ENCODE measurements at places on chromosomes 3 and 15.

DNA sequence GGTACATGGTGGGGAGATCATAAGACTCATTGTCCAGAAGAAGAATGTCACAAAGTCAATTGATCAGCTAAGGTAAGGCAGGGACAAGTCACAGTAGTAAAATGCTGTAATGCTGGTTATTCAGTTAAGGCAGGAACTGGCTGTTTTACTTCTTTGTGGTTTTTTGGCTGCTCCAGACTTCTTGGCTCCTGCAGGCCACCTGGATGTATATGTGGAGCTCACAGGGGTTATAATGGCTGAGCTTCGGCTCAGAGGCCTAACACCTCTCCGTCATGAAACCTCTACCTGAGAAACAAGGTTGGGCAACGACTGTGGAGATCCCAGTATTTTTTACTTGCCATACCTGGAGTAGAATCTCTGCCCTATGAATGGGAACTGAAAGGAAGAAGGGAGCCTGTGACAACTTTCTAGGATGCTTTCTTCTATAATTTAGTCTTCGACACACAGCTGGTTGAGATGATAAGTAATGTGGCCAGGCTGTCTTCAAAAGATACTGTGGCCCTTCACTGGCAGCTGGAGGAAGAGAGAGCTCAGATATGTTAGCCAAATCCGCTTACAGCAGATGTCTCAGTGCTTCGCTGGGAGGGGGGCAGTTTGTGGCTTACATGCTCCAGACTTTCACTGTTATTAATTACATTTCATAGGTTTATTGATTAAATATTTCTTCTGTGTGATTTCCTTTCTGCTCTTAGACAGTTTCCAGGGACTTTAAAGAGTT is 887.8 kb downstream of the IGSF11 start:
- DNase-seq, result no peak

GRCh38 chr15:85759376-85759775 is 35.3 kb downstream of the KLHL25 start:
- DNase-seq, result no peak

DNA sequence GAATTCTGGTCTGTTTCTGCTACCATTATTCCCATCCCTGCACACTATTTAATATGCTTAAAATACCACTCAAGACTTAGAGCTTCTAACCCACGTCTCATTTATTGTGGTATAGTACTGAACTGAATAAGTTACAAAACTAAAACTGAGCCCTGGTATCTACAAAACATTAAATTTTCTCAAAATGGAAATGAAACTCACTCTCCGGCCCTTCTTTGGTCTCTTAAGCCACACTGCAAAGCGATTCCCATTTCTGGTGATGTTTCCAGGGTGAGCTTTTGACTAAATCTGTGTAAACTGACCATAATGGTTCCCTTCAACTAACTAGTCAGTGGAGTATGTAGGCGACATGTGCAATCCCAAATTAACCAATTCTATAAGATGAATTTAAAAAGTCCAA is 18.6 kb downstream of the KPNA4 start:
- no peak for DNase-seq

GRCh38 chr15:69628256-69629093 is 175.9 kb downstream of the RPLP1 start:
- no peak for DNase-seq

- DNase-seq, result no peak
Observed at GRCh38 chr3:153404157-153404556, 242.1 kb downstream of the RAP2B start.

DNA sequence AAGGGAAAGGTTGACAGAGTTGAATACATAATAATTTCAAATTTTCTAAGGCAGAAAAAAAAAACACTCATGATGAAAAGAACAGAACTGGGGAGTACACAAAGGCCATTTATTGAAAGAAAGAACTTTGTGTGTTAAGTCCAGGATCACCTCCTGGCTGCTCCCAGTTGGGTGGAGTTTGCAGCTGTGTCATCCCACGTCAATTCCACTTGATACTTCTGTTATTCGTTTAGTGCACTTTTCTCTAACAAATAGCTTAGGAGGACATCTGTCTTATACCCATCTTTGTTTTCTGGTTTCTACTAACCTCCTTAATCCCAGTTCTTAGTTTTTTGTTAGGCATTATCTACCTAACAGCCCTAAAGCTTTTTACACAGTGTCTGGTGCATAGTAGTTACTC is 44.7 kb downstream of the SGO1 start:
- DNase-seq, result no peak

DNA sequence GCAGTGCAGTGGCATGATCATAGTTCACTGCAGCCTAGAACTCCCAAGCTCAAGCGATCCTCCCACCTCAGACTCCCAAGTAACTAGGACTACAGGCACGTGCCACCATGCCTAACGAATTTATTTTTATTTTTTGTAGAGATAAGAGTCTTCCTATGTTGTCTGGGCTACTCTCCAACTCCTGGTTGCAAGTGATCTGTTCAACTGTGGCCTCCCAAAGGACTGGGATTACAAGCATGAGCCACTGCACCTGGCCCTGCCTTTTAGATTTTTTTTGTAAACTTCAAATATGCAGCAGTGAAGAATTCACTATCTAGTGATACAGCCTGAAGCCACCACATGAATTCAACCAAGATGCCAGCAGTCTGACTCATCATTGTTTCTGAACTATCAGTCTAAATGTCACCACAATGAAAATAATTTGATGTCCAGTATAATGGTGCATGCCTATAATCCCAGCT is 32.7 kb downstream of the UBXN7 start:
- peak; percentile 8 for DNase-seq

DNA sequence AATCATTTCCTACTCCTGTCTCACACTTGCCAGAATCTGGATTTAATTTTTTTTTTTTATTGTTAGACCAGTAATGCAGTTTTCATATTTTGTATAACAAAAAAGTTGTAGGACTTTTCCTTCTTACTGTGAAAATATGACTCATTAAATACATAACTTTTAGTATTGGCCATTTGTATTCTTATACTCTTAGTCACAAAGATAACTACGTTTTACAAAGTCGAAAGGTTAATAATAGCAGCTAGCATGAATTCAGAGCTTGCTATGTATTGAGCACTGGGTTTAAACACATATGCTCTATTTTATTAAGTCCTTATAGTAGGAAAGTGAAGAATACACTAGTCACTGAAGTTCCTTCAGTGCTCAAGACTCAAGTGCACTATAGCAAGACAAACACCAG is 43.1 kb downstream of the LRRN1 start:
- DNase-seq, result no peak

DNA sequence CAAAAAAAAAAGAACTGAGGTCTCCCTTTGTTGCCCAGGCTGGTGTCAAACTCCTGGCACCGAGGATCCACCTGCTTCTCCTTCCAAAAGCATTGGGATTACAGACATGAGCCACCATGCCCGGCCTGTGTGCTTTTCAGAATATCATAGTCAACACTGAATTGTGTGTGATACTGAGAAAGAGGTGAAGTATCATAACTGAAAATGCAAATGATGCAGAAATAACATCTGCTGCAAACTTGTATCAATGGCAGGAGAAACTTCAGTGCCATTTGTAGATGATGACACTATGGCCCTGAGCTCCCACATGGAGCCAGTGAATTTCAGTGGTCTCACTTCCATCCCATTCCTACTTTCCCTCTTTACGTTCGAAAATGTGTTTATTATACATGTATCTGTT is 21.9 kb downstream of the IL12A start:
- DNase-seq, result no peak

- no peak for DNase-seq
Observed at GRCh38 chr15:60822403-60822802, 343.5 kb upstream of the ICE2 start.

GRCh38 chr15:61839546-61839945 is 220.7 kb downstream of the VPS13C start:
- DNase-seq, result no peak

- DNase-seq, result no peak
Observed at GRCh38 chr3:94524102-94524919, 461.4 kb downstream of the NSUN3 start.

GRCh38 chr3:16844222-16844621 is 40.5 kb upstream of the PLCL2 start:
- DNase-seq, result no peak

DNA sequence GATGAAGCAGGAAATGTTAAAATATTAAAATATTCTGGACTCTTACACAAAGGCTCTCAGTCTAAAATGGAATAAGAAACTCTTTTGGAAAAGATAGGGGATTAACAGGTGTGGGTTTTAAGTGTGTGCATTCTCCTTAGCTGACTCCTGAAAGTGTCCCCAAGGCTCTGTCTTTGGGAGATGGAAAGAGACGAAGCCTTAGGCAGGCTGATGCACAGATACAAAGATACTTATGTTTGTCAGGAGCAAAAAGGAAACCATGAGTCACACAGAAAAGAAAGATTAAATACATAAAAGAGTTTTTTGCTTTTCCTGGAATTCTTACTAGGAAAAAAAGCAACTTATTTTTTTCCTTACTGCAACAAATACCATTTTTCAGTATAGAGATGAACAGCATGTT is 23.8 kb upstream of the ABI3BP start:
- DNase-seq, result no peak

- no peak for DNase-seq
Observed at GRCh38 chr3:194423317-194423716, 24.3 kb upstream of the GP5 start.

DNA sequence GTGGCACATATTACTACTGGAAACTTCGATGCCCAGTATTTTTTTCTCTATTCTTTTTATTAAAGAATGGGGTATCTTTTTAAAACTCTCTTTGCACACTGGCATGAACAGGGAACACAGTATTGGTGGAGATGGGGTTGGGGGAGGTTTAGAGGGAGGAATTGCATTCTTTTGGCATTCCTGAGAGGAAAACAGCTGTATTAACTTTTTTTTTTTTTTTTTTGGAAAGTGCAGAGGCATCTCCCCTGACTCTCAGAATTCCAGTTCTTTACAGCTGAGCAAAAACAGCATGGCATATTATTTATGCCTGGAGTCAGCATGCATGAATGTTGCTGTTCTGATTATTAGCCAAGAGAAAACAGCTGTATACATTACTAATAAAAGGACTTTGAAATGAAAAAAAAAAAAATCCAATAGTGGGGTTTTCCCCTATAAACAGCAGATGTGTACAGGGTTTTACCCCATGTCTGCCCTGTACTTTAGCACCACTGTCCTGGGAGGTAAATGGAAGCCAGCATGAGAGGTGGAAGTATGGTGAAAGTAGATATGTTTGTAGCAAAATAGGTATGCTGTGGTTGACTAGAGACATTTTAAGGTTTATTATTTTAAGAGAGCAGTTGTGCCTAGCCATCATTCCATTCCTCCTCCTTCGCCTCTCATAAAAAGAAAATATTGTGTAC is 132.2 kb downstream of the FNDC3B start:
- no peak for DNase-seq

DNA sequence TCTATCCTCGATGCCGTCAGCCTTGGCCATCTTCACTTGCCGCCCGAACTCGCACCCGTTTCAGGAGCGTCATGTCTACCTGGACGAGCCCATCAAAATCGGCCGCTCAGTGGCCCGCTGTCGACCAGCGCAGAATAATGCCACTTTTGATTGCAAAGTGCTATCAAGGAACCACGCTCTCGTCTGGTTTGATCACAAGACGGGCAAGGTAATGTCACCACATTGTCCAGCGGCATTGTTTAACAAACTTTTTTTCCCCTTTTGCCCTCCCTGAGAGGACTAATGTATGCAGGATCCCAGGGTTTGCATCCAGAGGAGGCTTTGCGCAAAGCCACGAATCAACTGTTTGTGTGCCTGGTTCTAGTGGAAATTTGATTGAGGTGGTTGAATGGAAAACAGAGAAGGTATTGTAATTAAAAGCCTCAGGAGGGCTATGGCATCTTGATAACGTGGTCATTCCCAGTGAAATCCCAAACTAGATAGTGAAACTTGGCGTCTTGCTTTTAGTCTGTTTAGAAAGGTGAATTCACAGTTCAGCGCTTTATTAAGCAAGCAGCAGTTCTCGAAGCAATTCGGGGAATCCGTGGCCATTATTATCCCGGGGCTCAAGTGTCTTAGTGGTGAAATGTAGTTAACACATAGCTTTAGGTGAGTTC is 1.7 kb downstream of the SLMAP start:
- no peak for DNase-seq

DNA sequence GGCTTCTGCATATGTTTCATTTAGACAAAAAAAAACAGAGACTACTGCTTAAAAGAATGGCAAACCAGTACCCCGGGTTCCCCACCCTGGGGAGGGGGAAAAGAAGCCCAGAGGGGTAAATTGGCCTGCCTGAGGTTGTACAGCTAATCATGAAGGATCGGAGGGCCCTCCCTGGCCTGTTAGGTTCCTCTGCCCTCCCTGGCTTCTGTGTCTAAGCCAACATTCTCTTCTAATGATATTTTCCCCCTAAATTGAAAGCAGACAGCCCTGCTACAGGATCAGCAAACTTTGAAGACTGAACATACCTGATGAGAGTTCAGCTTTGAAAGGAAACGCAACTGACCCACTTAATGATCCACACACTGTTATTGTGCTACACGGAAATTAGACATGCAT is 2.5 kb downstream of the ARHGAP31 start:
- no peak for DNase-seq

- DNase-seq, result peak; percentile 84
Observed at GRCh38 chr3:33299395-33300081, 22.3 kb downstream of the FBXL2 start.

- DNase-seq, result no peak
Observed at GRCh38 chr15:57335719-57336118, 40.6 kb upstream of the CGNL1 start.

DNA sequence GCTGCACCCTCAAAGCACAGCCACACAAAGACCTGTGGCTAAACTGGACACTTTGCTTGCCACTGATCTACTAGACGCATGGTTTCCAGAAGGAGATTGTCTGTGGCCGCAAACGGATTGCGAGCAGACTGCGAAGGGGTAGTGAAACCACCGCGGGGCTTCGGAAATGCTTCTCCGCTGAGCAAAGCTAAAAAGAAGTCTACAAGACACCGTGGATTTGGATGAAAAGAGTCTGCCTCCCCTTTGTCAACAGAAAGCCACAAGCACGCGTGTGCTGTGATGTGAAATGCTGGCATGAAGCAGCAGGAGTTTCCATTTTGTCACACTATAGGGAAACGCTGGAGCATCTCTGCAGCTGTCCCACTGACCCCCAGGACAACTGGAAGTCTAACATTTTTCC is 63.0 kb downstream of the TMEM44 start:
- DNase-seq, result no peak

DNA sequence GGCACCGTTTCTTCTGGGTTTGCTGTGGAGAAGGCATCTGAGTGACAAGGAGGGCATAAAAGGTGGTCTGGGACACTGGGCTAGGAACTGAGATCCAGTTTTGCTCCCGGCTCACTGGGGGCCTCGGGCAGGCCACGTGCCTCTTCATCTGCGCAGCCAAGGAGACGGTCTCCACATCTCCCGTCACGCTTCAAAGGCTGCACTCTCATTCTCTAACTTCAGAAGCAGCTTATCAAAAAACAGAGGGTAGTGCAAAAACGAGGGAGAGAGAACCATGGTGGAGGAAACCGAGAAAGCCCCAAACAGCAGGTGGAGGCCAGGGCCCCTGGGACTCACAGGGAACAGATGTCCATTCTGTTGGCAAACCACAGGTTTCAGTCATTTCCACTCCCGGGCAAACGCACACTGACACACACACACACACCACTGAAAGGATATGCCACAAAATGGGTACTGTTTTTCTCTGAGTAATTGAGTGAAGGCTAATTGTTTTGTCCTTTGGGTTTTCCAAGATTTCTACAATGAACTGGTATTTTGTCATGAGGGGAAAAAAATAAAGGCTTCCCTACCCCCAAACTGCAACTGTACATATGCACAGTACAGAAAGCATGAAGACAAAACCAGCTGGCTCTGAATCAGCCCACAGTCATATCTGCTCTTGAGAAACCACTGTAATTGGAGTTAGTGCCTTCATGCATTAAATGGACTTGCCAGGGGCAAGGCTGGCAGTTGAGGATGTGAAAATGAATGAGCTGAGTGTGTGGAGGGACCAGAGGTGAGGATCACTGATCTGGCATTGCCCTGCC is 71.9 kb downstream of the MGLL start:
- peak; percentile 56 for DNase-seq
